Brain (organoid and tissue), 16 donors: ENCODE measurements at places on chromosomes 2 and 18.

DNA sequence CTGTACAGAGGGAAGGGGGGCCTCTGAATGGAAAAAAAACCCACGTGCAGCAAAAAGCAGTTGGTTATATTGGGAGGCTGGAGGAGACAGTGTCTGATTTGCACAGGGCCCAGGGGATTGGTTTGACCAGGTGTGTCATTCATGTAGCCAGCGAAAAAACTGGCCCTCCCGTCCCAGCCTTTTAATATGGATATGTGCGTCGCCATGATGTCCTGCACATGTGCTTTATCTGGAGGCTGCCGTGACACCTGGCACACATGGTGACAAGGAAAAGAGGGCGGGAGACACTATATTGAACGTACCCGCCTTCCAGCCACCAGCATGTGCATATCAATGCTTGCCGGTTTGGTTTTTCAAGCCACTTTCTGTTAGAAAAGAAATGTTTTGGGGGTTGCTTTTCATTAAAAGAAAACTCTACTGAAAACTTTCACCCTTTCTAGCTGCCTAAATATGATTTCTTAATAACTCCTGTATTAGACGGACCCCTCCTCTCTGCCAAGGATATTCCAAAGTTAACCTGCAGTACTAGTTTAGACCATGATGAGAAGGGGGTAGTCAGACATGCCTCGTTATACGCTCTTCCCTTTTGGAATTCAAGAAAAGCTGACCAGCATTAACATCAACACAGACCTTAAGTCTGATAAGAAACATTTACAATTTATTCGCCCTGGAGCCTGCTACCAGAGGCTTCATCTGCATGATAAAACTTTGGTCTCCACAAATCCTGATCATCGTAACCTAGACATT, 16.2 kb downstream of the SLC25A52 start:
- no peak for DNase-seq

GRCh38 chr2:234290671-234291070, 206.2 kb downstream of the ARL4C start:
- DNase-seq, result no peak

DNA sequence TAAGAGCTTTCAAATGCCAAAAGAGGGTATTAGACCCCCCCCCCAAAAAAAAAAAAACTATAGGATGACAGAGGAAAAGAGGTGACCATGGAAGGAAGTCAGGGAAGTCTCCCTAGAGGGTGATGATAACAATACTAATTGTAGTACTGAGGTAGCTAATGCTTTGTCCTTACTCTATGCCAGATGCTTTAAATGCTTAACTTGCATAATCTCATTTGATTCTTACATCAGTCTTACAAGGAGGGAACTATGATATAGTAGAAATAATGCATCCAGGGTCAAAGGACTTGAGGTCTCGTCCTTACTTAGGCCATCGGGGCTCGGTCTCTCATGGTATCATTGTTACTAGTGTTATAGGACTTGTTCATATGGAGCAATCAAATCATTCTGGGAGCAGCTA, 9.1 kb downstream of the IDH1 start:
- no peak for DNase-seq

DNA sequence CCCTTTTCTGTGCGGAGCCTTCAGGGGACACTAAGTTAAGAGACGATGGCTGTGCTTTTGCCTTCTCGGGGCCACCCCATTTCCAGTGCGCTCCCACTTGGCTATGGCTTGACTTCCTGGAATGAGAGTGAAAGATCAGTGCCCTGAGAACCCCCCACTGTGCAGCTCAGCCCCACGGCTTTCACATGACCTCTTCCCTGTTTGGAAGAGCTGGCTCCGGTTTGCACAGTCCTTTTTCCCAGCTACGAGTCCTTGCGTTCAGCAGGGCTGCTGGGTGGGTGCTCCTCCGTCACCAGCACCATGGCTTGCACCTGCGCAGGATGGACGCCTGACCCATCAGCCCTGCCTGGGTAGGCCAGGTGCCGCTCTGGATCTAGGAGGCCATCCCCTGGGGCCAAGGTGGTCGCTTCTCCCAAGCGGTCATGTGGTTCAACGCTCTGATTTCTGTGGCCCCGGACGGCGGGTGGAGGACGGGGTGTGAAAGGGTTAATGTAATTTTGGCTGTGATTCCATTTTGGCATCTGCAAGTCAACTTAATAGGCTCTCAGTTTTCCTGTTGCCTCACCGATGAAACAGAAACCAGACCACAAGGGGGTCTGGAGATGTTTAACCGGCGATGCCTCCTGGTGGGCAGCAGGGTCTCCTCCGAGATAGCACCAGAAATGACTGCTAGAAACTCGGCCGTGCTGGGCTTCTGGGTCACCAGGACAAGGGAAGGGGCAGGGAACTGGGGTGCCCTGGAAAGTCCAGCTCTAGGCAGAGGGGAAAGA, 113.1 kb upstream of the HAAO start:
- peak; percentile 37 for DNase-seq

DNA sequence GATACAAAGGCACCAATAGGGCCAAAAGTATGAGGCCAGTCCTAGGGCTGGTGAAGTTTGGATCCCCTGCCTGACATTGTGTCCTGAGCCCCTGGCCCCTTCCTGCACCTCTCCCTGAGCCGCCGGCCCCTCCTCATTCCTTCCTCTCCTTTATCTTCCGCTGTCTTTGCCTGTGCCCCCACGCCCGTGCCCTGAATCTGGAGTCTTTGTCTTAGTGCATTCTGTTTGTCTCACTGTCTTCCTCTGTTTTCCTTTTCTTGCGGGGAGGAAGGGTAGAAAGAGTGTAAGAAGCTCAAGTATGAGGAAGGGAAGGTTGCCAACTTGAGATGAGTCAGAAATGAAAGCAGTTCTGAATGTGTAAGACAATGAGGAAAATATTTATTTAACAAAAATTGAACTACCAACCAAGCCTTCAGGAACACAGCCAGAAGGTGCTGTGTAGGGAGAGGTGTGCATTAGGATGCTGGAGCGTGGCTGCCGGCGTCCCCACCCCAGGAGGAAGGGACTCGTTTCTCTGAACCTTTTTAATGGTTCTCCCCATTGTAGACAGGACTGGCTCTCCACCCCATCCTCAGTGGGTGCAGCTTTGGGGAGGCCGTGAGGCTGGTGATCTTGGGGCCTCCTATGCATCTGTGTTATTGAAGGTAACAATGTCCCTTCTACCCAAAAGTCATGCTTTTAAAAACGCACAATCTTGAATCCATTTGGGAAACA, 133.1 kb downstream of the NEDD4L start:
- DNase-seq, result no peak

- no peak for DNase-seq
These were observed 79.8 kb downstream of the LONRF2 start for GRCh38 chr2:100242476-100242875.
